Gastroesophageal sphincter (tissue), 4 donors: ENCODE measurements at places on chromosomes 11 and 22. TPM values are rescaled to one million over a fixed set of nuclear protein-coding genes. Genes with fewer than 3 reads are reported as not detected.

Gene DAGLA
- 1.5 TPM for total RNA-seq

Gene ELMOD1
- not detected for total RNA-seq

Gene OR5A1
- not detected for total RNA-seq

Gene GLB1L2
- 9.5 TPM for total RNA-seq

Gene SPA17
- 4.6 TPM for total RNA-seq

Gene HSPB2
- 3.7 TPM for total RNA-seq

Gene NXPE2
- total RNA-seq, result 1.8 TPM

Gene AHNAK
- total RNA-seq, result 1,631 TPM

Gene EHD1
- 92.1 TPM for total RNA-seq

Gene SCN4B
- 2.7 TPM for total RNA-seq

Gene MS4A4A
- 65.7 TPM for total RNA-seq

Gene PKDREJ
- total RNA-seq, result not detected

Gene RIMBP3C
- total RNA-seq, result 0.15 TPM

Gene ACRV1
- not detected for total RNA-seq

Gene FGF19
- not detected for total RNA-seq

Gene SDF2L1
- total RNA-seq, result 20.7 TPM

Gene GRIK4
- total RNA-seq, result 0.69 TPM

Gene GLB1L3
- total RNA-seq, result not detected

Gene IL18
- total RNA-seq, result 7.3 TPM

Gene MS4A4E
- 3.9 TPM for total RNA-seq

Gene MRGPRX3
- total RNA-seq, result not detected

Gene NOX4
- 5.8 TPM for total RNA-seq

Gene VPS51
- 374 TPM for total RNA-seq

Gene SCN3B
- total RNA-seq, result 0.31 TPM

Gene RTN4R
- total RNA-seq, result 2.4 TPM

Gene BAIAP2L2
- total RNA-seq, result not detected

Gene ALX4
- not detected for total RNA-seq

Gene MIAT
- total RNA-seq, result 0.05 TPM

Gene NLRP14
- not detected for total RNA-seq

Gene C22orf42
- total RNA-seq, result not detected

Gene OR10AG1
- total RNA-seq, result not detected

Gene TECTA
- not detected for total RNA-seq

Gene CD81
- total RNA-seq, result 560 TPM

Gene TUBA8
- total RNA-seq, result 12.9 TPM

Gene ELFN2
- total RNA-seq, result 0.16 TPM

Gene SCN2B
- total RNA-seq, result 0.31 TPM

Gene SYT8
- total RNA-seq, result not detected

Gene ZFP91
- total RNA-seq, result 88.1 TPM
